ENCODE measurements at places on chromosomes 1 and 21.
A peak's percentile ranks its signal among the peaks of the same experiment; 100 is the strongest.

DNA sequence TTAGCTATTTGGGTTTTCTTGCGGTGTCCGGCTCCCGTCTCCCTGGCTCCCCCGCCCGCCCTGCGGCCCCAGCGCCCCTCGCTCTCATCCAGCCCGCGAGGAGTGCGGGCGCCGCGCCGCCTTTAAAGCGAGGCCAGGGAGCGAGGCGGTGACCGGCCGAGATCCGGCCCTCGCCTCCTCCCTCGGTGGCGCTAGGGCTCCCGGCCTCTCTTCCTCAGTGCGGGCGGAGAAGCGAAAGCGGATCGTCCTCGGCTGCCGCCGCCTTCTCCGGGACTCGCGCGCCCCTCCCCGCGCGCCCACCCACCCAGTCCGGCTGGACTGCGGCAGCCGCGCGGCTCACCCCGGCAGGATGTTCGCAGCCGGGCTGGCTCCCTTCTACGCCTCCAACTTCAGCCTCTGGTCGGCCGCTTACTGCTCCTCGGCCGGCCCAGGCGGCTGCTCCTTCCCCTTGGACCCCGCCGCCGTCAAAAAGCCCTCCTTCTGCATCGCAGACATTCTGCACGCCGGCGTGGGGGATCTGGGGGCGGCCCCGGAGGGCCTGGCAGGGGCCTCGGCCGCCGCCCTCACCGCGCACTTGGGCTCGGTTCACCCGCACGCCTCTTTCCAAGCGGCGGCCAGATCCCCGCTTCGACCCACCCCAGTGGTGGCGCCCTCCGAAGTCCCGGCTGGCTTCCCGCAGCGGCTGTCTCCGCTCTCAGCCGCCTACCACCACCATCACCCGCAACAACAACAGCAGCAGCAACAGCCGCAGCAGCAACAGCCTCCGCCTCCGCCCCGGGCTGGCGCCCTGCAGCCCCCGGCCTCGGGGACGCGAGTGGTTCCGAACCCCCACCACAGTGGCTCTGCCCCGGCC is 492 bp downstream of the HLX start:
- no peak for DNase-seq

DNA sequence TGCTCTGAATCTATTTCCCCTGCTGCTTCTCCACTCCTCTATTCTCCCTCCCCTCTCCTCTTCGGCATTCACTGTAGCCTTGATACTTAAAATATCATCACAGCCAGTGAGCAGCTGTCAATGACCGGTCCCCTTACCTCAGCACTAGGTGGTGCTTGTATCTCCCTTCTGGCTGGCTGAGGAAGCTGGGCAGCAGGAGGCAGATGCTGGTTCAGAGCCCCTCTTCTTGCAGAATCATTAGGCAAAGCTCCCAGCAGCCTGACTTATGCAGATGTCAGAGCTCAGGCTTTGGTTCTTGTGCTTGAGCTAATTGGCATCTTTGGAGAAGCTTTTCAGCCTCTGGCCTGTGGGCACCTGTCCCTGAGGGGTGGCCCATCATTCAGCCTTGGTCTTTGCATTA is 31.9 kb upstream of the KCNA2 start:
- no peak for DNase-seq

- DNase-seq, result no peak
Measured at GRCh38 chr21:45992301-45993209, 11.0 kb downstream of the COL6A1 start.

DNA sequence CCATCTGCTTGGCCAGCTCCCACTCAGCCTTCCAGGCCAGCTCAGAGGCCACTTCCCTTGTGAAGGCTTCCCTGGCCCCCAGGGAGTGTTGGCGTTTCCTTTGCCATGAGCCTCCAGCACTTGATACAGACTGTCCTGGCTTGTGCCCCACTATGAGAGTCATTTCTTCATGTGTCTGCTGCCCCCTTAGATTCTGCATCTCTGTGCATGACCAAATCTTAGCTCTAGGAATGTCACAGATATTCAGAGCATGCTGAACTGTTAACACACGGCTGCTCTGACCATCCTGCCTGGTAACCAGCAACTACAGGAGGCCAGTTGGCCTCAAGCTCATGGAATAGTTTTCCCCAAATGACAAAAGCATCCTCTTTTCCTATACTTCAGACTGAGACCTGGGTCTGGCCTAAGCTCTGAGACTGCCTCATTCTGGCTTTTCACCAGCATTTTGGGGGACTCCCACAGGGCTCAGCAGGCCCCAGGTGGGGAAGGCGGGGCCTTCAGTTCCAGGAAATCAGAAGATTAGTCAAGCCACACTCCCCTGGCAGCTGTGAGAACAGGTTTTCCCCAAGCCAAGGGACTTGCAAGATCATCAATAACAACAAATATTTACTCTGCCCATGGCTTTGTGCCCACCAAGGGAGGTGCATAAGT is 182.6 kb upstream of the EDN2 start:
- DNase-seq, result peak; percentile 34

DNA sequence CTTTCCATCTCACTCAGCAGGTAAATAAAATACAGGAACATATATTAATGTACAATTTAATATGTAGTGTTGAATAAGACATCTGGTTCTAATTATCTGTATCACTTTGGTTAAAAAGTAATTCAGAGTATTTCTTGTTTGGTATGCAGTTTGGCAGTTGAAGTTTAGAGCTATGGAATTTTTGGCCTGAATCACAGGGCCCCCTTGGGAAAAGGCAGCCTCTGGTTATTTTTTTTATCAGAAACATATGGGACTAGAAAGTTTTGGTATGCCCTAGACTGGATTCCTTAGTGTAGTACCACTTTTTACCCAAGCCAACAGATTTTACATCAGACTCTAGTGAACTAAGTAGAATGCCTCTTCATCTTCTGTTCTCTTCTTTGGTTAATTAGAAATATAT is 26.4 kb downstream of the CNST start:
- DNase-seq, result no peak

DNA sequence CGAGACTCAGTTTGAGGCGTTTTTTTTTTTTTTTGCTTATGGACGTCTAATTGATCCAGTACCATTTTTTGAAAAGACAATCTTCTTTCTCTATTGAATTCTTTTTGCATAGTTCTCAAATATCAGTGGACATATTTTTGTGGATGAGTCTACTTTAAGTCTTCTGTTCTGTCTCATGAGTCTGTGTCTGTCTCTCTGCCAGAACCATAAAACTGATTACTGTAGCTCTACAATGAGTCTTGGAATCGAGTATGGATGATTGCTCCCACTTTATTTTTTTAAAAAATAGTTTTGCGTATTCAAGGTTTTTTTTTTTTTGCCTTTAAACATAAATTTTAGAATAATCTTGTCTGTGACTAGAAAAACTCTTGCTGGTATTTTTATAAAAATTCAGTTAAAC is 323.5 kb downstream of the ZNF326 start:
- DNase-seq, result no peak

- DNase-seq, result no peak
Measured at GRCh38 chr1:118077331-118078045, 107.5 kb downstream of the SPAG17 start.

DNA sequence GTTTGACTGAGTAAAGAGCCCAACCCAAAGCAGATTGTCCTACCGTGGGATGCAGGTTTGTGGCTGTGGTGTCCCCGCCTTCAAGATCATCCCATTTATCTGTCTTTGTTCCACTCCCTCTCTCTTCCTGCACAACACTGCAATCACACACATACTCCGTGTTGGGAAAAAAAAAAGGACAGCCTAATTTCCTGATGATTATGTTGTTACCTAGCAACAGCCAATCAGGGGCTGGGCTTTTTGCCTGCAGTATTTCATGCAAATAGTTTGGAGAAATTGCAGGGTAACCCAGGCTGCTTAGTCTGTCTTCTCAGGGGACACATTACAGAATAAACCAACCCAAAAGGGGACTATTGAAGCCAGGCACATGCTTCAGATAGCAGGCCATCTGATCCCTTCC is 38.3 kb downstream of the PHC2 start:
- no peak for DNase-seq

GRCh38 chr1:228117335-228117734 is 8.2 kb upstream of the MRPL55 start:
- DNase-seq, result no peak

DNA sequence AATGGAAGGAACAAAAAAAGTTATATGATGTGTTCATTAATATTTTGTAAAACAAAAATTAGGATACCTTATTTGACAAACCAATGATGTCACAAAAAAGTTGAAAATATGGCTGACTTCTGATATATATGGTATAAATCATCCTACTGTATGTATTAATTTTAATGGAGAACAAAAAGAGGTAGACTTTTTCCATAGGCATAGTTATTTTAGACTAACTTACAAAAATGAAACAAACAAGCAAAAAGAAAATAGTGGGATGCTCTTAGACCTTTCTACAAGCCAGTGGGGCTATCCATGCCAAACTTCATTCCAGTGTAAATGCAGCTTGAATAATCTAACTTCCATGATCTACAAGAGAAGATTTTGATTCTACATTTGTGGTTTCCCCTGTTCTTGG is 522 bp upstream of the SPTA1 start:
- no peak for DNase-seq

- DNase-seq, result no peak
Measured at GRCh38 chr1:5297886-5298239, 643.5 kb downstream of the AJAP1 start.

DNA sequence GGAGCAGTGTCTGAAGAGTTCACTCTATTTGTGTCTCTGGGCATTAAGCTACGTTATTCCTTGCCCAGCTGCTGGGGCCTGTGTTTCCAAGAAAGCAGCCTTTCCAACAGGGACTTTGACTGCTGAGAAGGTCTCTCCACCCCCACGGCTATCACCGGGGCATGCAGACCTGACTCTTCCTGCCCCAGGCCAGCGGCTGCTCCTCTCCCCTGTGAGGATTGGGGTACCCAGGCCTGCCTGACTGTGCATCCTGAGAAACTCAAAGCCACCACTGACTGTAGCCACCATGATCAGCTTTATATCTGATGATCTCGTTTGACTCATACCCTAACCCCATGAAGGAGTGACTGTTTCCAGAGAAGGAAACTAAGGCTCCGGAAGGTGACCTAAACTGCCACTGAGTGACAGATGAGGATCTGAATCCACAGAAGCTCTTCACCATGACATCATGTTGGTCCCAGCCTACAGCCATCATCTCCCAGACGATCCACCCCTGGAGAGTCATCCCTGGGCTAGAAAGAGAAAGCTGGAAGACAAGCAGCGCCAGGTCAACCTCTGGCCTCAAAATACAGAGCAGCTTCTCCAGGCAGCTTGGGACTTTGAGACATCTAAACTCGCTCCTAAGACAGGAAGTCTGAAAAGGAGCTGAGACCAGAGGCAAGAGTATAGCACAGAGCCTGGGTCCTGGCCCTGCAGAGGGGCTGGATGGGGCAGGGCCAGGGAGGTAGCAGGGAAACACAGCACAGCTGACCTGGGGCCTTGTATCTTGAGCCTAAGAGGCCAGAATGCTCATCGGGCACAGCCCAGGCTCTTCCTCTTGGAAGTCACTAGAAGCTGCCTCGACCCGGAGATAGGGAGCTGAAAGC is 244.0 kb upstream of the VAMP3 start:
- DNase-seq, result no peak

DNA sequence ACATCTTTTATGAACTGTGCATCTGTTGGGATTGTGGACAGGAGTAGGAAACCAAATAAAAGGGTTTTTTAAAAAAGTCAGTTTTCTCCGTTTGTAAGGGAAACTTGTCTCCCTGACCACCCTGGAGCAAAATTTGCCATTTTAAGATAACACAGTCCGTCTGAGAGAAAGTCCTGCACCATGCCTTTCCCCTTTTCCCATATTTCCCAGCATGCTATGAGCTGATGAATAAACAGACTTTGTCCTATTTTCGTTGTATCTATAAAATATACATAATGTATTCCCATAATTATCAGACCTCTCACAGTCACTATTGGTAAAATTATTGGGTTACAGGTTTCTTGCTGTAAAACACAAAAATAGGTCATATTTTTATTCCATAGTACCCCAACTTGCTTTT is 1.7 kb upstream of the AKT3 start:
- no peak for DNase-seq

DNA sequence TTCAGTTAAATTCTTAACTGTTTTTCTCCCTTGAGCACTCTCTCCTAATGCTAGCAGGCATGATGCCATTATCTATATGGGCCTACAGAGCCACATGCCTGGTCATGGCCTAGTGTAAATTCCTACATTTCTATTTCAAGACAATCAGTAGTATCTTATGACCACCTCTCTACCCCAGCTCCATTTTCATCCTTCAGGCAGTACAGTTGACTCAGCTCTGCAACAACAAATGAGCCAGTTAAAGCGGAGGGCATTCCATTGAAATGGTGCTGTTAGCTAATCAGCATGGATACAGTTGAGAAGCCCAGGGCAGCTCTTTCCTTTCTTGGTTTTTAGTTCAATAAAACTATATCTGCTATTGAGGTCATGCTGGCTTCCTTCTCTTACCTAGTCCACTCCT is 150.0 kb downstream of the PPP1R12B start:
- no peak for DNase-seq

- no peak for DNase-seq
Measured at GRCh38 chr1:231091831-231092301, 51.8 kb upstream of the FAM89A start.

DNA sequence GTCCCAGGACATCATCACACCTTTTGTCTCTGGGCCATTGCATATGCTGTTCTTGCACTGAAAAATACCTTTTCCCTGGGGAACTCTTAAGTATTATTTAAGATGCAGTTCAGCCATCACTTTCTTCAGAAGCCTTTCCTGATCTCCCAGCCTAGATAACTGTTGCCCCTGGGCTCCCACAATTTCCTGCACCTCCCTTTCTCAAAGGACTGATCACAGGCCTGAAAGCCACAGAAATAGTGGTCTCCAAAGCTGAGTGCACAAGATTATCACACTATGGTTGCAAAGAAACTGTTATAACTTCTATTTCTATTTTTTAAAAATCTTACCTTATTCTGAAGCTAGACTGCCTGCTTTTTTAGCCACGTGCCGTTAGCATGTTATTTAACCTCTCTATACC is 2.8 kb upstream of the ZSCAN20 start:
- DNase-seq, result no peak

GRCh38 chr21:45392573-45392971 is 12.4 kb upstream of the COL18A1 start:
- DNase-seq, result no peak

DNA sequence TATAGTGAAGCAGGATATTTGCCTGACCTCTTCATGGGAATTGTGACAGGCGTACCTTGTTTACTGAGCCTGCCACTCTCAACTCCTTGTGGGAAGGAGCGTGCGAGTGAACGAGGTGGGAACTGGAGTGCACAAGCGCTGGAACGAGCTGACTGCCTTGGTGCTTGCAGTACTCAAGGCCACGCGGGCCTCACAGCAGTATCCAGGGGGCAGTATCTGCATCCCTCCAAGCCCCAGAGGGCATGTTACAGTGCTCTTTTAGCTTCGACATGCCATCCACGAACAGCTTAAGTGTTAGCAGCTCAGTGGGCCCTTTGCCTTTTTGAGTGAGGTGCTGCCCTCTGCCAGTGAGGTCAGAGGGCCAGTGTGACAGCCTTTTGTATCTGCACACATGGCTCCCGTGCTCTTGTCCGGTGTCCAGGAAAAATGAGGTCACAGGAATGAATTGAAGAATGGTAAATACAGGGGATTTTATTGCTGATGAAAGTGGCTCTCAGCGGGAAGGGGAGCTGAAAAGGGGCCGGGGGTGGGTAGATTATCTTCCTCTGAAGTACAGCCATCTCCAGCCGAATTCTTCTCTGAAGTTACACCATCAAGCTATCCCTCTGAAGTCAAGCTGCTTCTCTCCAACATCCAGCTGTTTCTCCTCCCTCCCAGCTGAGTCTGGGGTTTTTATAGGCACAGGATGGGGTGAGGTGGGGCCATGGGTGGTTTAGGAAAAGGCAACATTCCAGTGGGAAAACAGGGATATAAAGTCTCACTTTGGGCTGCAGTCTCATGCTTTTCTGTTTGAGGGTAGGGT is 69.3 kb downstream of the EPB41 start:
- no peak for DNase-seq

Measured in stimulated activated CD4-positive, alpha-beta T cell treated with anti-CD3 and anti-CD28 coated beads, Interleukin-15, amount 100 ng/mL, for 1 hour (primary cell).